ENCODE measurements at places on chromosomes 11 and 22.
A peak's percentile ranks its signal among the peaks of the same experiment; 100 is the strongest.

DNA sequence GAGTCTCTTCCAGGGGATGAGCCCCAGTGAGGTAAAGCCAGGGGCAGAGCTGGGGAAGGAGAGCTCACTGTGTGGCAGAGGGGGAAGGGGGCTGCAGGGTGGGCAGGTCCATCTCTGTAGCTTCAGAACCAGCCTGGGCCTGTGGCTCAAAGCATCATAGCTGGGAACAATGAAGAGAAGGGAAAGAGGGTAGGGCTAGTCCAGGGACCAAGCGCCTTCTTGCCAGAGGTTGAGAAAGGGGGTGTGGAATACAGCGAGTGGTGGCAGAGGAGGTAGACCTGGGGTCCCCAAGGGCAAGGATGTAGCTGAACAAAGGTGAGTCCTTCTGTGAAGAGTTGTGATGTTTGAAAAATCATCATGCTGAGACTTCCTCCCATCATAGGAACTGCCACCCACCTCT, 1.2 kb upstream of the PLA2G3 start:
- DNase-seq = no peak

DNA sequence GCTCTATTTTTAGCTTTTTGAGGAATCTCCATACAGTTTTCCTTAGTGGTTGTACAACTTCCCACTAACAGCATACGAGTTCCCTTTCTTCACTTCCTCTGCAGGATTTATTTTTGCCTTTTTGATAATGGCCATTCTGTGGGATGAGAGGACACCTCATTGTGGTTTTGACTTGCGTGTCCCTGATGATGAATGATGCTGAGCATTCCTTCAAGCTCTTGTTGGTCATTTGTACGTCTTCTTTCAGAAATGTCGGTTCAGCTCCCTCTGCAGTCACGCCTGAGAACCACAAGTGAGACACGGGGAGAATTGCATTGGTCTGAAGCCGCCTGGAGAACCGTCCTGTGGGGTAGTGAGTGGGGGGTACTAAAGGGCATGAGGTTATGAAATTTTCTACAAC, 2.0 kb upstream of the KRTAP5-10 start:
- peak; percentile 80 for DNase-seq

- no peak for DNase-seq
Observed at GRCh38 chr11:19345519-19345847, 104.7 kb upstream of the E2F8 start.

DNA sequence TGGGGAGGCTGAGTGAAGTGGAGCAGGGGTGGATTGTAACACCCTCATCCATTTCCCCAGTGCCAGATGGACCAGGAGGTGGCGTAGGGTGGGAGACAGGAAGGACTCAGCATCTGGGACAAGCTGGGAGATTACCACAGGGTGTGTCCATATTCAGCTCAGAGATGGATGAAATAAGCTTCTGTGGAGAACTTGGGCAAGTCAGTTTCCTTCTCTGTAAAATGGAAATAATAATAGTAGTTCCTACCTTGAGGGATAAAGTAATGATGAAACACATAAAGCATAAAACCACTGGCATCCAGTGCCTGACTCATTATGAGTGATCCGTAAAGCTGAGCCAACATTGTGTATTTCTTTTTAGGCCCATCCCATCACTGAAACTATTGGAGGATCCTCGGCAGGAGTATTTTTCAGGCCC, 607 bp upstream of the ROBO4 start:
- DNase-seq = peak; percentile 91

GRCh38 chr11:5940748-5941147, 1.3 kb upstream of the OR56A3 start:
- no peak for DNase-seq

GRCh38 chr22:45129703-45130524, 33.8 kb upstream of the NUP50 start:
- DNase-seq = no peak

DNA sequence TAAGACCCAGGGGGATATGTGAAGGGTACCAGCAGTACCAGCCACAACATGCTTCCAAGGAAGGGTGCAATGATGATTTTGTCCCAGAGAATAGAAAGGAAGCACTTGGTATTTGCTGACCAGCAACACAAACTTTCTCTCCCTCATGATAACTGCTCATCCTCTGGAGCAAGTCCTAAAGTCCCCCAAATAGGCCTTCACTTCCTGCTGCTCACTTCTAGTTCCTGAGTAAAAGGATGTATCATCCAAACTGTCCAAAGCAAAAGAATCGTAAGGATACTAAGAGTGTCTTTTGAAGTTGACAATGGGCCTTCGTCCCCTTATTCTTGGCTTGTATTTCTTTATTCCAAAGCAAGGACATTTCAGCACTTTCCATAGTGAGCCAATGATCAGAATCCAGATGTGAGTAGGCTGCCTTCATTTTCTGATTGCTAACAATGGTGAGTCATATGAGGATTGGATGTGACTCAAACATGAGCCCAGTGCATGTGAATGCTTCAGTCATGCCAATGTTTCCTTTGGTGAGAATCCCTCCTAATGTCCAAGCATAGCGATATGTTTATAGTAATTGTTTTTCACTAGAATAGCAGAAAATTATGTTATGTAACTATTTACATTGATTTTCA, 243.4 kb upstream of the POU2AF2 start:
- peak; percentile 66 for DNase-seq

DNA sequence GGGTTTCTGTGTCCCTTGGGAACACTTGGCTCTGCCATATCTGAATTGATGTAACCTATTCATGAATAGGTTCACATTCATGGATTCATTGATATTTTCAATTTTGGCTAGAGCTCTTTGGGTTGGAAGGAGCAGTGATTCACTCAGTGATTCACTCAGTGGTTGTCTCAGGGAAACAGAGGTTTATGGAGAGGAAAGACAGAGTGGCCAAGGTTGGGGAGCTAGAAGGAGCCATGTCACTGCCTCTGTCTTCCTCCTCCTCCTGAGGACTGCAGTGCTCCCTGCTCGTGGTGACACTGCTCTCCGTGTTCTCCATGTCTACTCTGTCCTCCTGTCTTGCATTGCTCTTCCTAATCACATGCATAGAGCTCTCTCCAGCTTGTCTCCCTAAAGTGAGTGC, 17.4 kb downstream of the CEP164 start:
- peak; percentile 19 for DNase-seq

- no peak for DNase-seq
Observed at GRCh38 chr11:69305885-69306540, 12.1 kb downstream of the MYEOV start.

- DNase-seq = no peak
Observed at GRCh38 chr11:69434471-69434931, 47.0 kb upstream of the LINC01488 start.

DNA sequence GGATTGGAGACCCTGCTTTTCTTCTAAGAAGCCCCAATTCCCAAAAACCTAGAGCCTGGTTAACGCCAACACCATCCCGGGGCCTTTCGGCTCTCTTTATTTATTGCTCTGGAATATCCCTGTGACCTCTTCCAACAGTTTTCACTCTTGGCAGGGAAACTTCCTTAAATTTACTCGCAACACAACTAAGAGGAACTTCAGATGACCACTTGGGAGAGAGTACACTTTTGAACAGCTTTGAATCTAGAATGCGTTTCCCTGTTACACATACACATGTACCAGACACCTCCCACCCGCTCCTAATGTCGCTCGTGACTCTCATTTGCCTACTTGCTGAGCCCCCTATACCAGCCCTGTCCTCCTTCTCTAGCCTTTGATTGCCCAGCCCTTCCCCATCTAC, 19.4 kb downstream of the TUBA8 start:
- DNase-seq = no peak

- DNase-seq = no peak
Observed at GRCh38 chr11:12993626-12994025, 15.5 kb upstream of the RASSF10 start.

DNA sequence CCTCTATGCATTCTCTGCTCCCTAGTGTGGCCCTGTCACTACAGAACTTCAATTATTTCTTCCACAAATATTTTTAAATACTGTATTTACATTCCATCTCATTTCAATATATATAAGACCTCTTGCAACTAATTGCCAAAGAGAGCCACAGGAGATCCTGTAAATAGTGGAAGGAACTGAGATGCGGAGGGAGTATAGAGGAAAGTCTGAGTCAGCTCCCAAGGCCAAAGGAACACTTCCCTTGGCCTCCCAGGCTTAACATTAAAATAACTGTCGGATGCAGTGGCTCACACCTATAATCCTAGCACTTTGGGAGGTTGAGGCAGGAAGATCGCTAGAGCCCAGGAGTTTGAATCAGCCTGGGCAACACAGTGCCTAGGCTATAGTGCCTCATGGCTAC, 31.2 kb downstream of the RBFOX2 start:
- peak; percentile 41 for DNase-seq

DNA sequence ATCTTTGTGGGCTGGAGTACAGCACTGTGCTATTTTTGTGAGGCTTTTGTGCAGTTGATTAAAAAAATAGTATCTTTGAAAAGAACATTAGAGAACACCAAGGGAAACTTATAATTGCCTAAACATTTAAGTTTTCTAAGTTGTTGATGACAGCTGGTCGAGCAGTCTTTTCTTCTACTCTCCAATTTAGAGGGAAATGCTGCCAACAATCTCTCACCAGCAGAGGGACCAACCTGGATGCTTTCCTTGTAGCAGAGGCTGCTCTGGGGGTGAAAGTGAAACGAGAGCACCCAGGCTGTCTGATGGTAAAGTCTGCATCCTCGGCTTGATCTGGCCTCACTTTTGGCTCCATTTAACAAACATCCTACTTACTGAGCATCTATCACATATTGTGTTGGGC, 1286.5 kb upstream of the TENM4 start:
- no peak for DNase-seq

- DNase-seq = no peak
Observed at GRCh38 chr11:63680834-63681320, 423 bp upstream of the RTN3 start.

- DNase-seq = no peak
Observed at GRCh38 chr11:46738887-46739286, 19.9 kb downstream of the F2 start.

- peak; percentile 82 for DNase-seq
Observed at GRCh38 chr11:57335343-57336110, at the start of gene SSRP1. Gene SSRP1 (minus strand): TSS chr11:57335892. CDS start chr11:57335121, 771 bp downstream.

- no peak for DNase-seq
Observed at GRCh38 chr22:26983311-26983710, 325.9 kb downstream of the MIAT start.

- DNase-seq = peak; percentile 76
Observed at GRCh38 chr11:67356864-67357561, 3.7 kb upstream of the POLD4 start.

GRCh38 chr22:20765938-20766337, 8.0 kb upstream of the SERPIND1 start:
- no peak for DNase-seq

DNA sequence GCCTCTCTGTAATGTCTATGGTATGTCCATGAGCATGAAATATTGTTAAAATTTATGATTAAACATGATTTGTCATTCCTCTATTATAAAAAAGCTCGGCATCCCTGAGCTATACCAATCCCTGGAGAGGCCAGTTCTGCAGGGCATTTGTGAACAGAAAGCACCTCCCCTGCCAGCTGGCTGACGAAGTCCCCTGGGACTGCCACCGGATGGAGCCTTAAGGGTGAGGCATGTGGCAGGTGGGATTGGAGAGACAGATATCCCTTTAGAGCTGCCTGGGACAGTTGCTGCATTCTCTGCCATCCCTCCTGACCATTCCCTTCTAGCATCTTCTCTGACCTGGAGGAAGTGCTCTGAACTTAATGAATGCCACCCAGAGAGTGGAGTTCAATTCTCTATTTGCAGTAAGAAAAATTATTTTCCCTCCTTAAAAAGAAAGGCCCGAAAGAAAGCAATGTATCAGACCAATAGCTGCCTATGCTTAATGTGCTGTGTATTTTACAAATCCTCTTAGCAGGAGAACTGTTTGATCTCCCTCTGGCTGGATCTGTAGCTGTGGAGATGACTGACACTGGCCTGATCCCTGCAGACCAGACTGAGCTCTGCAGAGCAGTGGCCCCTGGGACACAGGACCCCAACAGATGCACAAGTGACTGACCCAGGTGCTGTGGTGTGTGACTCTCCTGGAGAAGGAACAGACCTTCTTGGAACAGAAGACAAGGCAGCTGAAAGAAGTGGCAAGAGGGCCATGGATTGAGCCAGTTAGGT, 219.0 kb upstream of the NAV2 start:
- DNase-seq = no peak

DNA sequence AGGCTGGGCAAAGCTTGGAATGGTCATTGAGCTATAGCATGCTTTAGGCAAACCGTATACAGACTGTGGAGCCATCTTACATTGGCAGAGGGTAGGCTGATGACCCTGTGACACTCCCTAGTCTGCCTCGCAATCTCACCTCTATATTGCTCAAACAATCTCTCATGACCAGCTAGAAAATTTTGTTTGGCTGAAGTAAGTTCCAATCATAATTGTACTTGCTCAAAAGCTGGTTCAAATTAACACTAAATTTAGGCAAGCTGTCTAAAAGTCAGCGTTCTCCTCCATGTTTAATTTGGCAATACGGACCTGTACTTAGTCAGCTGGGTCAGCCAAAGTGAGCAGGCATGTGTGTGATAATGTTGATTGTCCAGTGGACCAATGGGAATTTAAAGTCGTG, 133.0 kb downstream of the SWAP70 start:
- DNase-seq = no peak

- DNase-seq = no peak
Observed at GRCh38 chr11:2728663-2729332, 29.0 kb upstream of the KCNQ1OT1 start.

DNA sequence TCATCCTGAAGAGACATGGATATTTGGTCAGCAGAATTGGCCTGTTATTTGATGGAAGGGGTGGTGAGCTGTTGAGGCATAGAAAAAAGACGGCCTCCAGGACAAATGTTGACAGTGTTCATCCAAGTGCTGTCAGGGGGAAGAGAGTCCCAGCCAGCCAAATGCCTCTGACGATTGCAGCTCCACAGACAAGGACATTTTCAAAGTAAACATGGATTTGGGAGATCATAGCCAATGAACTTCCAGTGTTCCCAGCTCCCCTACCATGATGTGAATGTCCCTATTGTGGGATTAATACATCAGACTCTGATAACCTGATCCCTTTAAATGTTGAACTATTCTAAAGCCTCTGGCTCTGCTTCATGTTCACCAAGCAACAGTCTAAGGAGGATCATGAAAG, 31.2 kb upstream of the PSMA1 start:
- DNase-seq = no peak

DNA sequence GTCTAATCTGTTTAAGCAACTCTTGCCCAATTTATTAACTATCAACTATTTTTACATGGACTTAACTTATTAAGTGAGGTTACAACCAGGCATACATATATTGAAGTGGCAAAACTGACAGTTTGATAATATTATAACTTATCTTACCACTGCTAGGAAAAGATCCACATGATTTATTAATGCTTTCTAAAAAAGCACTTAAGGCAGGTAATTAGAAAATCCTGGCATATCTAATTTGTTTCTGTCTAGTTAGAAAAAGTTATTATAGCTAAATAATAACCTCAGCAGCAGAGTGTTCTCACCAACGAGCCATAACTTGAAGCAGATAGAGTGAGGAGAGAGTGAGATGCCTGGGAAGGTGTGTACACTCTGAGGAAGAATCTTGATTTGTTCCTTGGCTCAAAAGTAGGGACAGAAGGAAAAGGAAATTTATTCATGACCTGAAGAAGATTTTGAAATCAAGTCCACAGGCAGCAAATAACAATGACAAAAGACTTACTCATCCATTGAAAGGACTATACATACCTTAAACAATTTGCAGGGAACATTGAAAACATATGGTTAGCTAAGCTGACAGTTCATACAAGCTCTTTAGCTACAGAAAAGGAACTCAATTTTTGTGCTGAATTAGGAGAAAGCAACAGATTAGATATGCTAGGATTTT, 7.1 kb upstream of the MUC15 start:
- DNase-seq = no peak

Measured in HFFc6 (cell line).